ENCODE measurements at places on chromosomes 4 and X.

- DNase-seq: no peak
These were observed 87.8 kb downstream of the SH3KBP1 start for GRCh38 chrX:19799319-19800182.

- no peak for DNase-seq
These were observed 1.4 kb downstream of the CD99 start for GRCh38 chrX:2692221-2693112.

- DNase-seq: no peak
These were observed 3.2 kb upstream of the ARHGAP36 start for GRCh38 chrX:131054906-131055305.

DNA sequence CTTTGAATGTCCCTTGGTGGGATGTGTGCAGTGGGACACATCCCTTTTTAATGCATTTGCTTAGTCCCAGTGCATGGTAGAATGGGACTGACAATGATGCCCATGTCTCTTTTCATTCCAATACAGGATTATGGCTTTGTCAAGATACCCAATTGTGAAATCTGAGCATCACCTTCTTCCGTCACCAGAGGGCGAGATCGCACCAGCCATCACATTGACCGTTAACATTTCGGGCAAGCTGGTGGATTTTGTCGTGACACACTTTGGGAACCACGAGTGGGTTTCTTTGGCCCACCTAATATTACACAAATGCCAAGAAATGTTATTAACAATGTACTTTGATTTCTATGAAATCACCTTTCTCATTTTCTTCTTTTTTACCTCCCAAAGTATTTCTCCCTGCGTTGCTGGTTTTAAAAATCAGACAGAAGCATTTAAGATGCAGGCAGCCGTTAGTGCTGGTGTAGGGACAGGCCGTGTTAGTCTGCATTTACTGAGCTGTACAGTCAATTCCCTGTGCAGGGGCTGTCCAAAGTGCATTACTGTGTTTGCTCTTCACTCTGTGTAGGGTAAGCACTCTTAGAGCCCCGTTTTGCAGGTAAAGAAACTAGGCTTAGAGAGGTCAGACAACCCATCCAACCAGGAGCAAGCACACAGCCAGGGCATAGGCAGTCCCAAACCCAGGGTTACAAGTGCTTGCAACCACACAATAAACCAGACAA, 46.5 kb downstream of the CWH43 start:
- DNase-seq: no peak

- no peak for DNase-seq
These were observed 54.7 kb downstream of the CNGA2 start for GRCh38 chrX:151789179-151789800.

- DNase-seq: no peak
These were observed 5.3 kb upstream of the TRMT2B start for GRCh38 chrX:101057093-101057714.

GRCh38 chr4:179196511-179196910, 1754.3 kb upstream of the AGA start:
- no peak for DNase-seq

- DNase-seq: no peak
These were observed 12.0 kb downstream of the P2RY10 start for GRCh38 chrX:78957049-78957767.

Measured in stimulated activated CD4-positive, alpha-beta T cell treated with anti-CD3 and anti-CD28 coated beads, Interleukin-1b, Interleukin-23, amount 100 ng/mL, for 1 hour (primary cell).